ENCODE measurements at places on chromosomes 1 and 21. TPM values are rescaled to one million over a fixed set of nuclear protein-coding genes. Genes with fewer than 3 reads are reported as not detected.

- no peak for DNase-seq
Measured at GRCh38 chr1:57307392-57308170, 116.3 kb downstream of the DAB1 start.

GRCh38 chr1:239178961-239179360, 207.4 kb upstream of the CHRM3 start:
- DNase-seq: no peak

DNA sequence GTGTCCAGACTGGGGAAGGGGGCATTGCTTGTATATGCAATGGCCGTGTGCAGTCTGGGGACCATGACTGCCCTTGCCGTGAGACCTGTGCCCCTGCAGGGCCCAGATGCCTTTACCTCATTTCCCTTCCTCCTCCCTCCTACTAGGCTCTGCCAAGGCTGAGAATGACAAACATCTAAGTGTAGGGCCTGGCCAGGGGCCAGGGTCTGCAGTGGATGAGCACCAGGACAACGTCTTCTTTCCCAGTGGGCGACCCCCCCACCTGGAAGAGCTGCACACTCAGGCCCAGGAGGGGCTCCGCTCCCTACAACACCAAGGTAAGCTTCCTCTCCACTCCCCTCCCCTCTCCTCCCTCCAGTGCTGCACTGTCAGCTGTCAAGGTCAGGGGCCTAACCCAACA, 49.5 kb downstream of the YARS1 start:
- DNase-seq: no peak

Gene ANGPTL3
- total RNA-seq: not detected

Gene ZNF648
- not detected for total RNA-seq

Gene ZNF593OS
- not detected for total RNA-seq

Gene SH2D1B
- total RNA-seq: 12.7 TPM
